Foreskin fibroblast (primary cell): ENCODE measurements at places on chromosomes 11 and 22.

GRCh38 chr11:108609682-108610081 lies 16.1 kb upstream of the EXPH5 start:
- DNase-seq: no peak

DNA sequence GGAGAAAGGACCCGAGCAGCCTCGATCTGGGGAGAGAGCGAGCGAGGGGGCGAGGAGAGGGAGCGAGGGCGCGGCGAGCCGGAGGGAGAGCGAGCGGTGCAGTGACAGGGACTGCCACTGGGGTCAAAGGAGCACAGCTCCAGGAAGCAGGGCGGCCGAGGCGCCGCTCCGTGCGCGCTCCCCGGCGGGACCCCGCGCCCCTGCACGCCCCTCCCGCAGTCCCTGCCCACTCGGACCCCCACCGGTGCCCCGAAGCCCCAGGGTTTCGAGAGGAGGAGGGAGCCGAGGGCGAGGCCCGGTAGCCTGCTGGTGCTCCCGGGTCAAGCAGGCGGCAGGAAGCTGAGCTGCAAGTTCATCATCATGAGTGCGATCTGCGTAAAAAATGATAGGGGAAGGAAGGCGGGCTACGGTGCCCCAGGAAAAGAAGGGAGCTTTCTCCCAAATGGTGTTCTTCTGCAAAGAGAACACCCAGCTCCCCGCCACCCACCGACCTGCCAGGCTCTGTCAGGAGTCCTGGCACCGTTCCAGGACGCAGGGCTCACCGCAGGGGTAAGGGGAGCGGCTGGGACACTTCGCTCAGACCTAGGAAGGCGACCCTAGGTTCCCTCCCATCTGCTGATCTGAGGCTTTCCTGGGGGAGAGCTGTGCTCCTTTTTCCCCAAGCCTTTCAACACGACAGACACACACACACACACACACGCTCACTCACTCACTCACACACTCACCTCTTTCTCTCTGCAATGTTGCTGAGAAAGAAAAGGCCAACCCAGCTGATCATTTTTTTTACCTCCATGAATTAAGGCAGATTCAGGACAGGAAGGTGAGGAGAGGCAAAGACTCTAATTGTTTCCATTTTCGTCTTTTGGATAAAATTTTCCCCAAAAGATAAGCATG lies at the start of gene MPPED2:
MPPED2 (minus strand) TSS at position 103 of the 894 bp plus-strand sequence. CDS start 5,980 bp downstream, outside the sequence.
- no peak for DNase-seq

GRCh38 chr11:60821827-60822599 lies 19.9 kb upstream of the CCDC86 start:
- no peak for DNase-seq

DNA sequence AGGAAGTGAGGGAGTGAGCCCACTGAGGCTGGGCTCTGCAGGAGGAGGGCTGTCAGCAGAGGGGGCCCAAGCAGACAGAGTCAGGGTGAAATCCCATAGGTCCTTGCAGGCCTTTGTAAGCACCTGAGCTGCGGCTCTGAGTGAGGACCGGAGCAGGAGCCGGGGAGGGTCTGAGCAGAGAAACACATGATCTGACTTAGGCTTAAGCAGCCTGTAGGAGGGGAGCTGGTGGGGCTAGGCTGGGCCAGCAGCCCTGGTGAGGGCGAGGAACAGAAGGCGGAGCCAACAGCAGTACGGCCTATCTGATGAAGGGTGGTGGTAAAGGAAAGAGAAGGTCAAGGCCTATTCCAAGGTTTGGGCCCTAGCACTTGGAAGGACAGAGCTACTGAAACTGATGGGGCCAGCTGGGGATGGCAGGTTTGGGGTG lies 26.9 kb upstream of the CBX7 start:
- DNase-seq: no peak

DNA sequence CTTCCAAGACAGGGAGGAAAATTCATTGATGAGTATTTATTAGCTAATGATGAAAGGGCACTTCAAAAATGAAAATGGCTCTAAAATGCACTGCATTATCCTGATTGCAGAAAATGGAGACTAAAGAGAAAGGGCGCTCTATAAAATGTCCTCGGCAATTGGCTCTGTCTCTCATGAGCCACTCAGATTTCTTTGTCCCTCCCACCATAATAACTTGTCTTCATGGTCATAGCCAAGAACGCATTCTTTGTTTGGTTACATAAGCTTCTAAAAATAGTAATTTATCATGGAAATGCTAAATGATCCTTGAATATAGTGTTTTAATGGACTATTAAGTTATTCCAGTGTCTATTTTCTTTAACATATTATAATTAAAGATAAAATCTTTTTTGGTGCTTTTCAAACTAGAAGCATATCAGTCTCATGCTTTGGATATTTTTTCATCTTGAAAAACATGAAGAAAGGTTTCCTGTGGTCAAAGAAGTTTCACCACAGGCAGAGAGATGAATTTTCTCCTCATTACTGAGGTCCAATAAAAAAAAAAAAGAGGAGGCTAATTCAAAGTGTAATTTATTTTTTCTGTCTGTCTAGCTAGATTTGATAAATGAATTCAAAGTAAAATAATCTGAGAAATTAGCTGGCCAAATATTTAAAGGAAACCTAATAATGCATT lies 238.1 kb upstream of the BLID start:
- DNase-seq: no peak

DNA sequence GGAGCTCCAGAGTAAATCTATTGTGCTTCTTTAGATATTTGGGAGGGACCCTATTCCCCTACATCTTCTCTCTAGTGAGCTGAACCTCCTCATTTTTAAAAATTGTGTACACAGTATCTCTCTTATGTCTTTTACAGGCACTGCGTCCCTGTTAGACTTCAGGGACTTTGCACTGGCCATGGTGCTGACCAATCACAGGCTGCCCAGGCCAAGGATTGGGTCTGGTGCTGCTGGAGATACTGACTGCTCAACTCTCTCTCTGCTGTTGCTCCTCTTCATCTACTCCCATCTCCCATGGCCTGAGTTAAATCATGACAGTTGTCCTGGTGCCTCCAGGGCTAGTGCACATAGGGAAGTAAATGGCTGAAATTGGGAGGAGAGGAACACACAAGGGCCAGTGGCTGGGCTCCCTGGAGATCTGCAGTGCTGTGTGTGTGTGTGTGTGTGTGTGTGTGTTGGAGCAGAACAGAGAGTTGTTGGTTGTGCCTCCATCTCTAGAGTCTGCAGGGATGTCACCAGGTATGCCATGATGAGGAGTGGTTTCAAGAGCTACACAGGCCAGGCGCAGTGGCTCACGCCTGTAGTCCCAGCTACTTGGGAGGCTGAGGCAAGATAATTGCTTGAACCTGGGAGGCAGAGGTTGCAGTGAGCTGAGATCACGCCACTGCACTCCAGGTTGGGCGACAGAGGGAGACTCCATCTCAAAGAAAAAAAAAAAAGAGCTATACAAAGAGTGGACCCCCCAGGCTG lies 155.3 kb downstream of the ST3GAL4 start:
- peak; percentile 12 for DNase-seq

- DNase-seq: no peak
Measured at GRCh38 chr11:14264966-14265365, 94.0 kb downstream of the RRAS2 start.

GRCh38 chr11:61785837-61786402 lies 6.5 kb downstream of the TMEM258 start:
- DNase-seq: no peak

DNA sequence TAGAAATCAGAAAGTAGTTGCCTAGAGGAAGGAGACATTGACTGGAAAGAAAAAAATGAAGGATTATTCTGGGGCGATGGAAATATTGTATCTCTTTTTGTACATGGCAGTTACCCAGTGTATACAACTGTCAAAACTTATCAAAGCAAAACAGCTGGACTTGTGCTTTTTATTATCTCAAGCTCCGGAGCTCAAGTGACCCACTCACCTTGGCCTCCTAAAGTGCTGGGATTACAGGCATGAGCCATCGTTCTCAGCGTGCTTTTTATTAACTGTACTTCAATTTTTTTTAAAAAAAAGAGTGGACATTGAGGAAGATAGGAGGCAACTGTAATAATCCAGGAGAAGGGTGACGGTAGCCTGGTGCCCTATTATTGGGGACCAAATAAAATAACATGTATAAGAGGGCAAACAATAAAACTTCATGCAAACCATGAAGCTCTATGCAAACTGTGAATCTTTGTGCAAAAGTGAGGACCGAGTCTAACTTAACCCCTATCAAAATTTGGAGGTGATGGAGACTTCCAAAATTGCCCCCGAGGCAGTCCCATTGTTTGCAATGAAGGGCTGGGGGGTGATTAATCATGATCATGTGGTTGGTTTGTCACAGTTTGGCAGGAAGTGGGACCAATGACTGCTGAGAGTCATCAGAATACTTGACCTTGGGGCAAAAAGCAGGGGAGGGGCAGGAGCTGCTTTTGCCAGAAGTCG lies 23.5 kb downstream of the FZD4 start:
- peak; percentile 94 for DNase-seq

DNA sequence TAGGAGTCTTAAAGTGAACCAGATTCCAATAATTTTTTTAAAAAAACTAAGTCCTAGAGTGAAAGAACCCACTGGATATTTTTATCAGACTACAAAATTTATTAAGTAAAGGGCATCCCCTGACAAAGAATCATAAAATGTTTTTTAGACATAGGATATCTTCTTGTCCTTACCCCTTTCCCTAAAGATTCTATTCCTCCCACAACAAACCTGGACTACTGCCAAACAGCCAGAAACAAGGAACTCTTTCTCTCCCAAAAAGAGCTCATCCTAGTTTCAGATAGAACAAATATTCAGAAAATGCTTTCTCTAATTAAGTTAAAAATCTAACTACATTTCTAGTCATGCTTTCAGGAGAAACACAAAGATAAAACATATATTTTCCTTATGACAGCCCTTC lies 327.1 kb downstream of the FAM181B start:
- DNase-seq: no peak

GRCh38 chr22:36117053-36117554 lies 43.5 kb downstream of the APOL3 start:
- no peak for DNase-seq

DNA sequence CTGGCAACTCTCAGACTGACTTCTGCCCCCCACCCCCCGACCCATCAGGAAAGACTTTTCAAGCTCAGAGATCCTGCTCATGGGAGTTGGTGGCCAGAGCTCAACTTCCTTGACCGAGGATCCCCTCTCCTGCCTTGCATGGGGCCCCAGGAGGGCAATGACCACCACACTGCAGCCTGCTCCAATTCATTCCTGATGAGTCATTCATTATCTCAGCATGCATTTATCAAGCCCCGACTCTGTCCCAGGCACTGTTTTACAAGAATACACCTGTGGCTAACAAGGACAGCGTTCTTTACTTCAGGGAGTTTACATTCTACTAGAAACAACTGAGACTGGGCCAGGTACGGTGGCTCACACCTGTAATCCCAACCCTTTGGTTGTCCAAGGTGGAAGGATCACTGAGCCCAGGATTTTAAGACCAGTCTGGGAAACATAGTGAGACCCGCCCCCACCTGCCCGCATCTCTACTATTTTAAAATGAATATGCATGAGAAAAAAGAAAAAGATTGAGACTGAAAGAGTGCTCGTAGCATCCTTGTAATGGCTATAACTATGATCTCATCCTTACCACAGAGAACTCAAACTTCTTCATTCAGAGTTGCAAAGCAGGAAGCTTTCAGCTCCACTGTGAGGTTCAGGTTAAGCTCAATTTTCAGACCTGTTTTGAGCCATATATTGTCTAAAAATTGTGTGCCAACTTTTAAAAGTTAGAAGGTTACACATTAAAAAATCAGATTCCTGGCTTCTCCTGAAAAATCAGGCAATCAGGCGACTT lies 60.4 kb downstream of the FEZ1 start:
- no peak for DNase-seq

DNA sequence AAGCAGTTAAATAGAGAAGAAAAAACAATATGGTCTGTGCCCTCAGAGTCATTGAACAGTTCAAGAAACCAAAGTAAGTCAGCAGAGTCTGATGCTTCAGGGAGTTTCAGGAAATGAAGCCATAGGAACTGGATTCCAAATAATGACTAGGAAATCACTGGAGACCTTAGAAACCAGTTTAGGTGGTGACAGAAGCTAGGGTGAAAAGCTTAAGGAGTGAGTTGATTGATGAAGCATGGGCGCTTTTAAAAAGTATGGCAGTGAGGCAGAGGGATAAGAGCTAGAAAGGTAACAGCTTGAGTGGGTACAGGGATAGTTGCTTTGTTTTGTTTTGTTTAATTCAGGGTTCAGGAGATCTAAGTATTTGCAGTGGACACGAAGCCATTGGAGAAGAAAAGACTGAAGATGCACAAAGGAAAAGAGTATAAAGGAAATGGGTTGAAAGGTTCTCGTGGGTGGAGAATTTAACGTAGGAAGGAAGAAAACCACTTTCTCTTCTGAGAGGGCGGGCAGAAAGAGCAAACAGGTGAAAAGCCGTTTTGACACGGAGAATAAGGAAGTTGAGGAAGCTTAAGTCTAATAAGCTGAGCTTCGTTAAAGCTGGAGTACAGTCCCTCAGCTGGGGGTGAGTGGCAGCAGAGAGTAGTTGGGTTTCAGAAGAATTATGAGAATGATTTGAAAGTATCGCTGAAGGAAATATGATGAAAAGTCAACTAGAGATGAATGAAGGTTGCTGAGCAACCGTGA lies 14.8 kb downstream of the SGSM3 start:
- DNase-seq: no peak

- peak; percentile 68 for DNase-seq
Measured at GRCh38 chr11:120303004-120303637, 22.0 kb upstream of the TLCD5 start.

GRCh38 chr11:132852361-132852760 lies 679.9 kb downstream of the OPCML start:
- DNase-seq: no peak

GRCh38 chr11:77474684-77475060 lies 778 bp upstream of the PAK1 start:
- DNase-seq: no peak

- DNase-seq: no peak
Measured at GRCh38 chr11:8283100-8283464, 19.4 kb upstream of the LMO1 start.
